ENCODE measurements at places on chromosomes 7 and 10. TPM values are rescaled to one million over a fixed set of nuclear protein-coding genes. Genes with fewer than 3 reads are reported as not detected.

- DNase-seq, result no peak
Observed at GRCh38 chr7:134293002-134293740, 23.6 kb downstream of the SLC35B4 start.

Gene CLDN12
- total RNA-seq, result 49.2 TPM

Gene TSPAN12
- 17.9 TPM for total RNA-seq

DNA sequence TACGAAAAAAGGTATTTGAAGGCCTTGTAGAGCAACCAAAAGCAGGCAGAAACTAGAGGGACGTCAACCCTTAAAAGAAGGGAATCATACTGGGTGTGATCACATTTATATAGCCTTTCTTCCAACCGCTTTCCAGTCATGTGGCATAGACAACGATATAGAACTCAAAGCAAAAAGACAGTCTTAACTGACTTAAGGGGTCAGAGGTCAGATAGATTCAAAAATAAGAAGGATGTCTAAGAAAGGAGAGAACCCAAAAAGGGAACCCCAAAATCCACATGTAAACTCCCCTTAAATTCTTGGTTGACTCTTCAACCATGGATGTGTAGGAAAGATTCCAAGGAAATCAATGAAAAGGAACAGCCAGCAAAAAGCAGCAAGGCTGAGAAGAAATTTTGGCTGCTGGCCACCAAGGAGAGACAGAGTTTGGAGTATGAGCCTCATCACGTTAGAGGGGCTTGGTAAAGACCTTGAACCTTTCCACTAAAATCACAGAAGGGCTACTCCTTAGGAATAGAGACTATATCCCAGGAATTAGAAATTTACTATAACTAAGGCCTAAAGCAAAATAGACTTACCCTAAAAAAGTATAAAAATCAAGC is 8.6 kb downstream of the BCAP29 start:
- DNase-seq, result no peak

Gene TRIM50
- total RNA-seq, result not detected

GRCh38 chr7:21778953-21779352 is 166.7 kb downstream of the CDCA7L start:
- no peak for DNase-seq

DNA sequence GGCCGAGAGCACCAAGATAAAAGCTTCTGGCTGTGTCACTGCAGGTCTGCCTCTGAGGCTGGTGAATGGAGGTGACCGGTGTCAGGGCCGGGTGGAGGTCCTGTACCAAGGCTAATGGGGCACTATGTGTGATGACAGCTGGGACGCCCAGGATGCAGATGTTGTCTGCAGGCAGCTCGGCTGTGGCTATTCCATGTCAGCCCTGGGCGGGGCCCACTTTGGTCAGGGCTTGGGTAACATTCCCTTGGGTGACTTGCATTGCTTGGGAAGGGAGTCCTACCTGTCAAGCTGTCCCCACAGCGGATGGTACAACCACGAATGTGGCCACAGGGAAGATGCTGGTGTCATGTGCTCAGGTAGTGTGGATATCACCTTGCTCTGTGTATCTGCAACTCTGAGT is 8.0 kb downstream of the DMBT1 start:
- DNase-seq, result no peak

All from H1 (cell line).